NCI-H460 (cell line): ENCODE measurements at places on chromosomes 5 and 9.

DNA sequence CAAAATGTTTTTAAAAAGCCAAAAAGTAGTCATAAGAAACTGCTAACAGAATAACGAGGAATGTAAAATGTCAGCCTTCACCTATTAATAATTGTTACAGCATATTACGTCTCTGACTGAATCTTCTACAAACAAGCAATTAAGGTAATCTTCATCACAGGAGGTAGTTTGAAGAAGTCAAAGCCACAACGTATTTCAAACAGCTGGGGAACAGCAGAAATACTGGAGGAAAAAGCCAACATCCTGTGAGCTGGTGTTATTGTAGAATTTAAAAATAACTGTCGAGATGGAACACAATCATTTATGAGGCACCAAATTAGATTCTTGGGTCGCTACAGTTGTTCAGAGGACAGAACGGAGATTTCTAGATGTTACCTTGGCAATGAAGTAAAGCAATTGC is 450.5 kb downstream of the AGTPBP1 start:
- no peak for DNase-seq

- DNase-seq = no peak
Measured at GRCh38 chr9:2641033-2641432, 19.4 kb downstream of the VLDLR start.

- DNase-seq = no peak
Measured at GRCh38 chr5:132909702-132910101, 36.2 kb downstream of the LEAP2 start.

DNA sequence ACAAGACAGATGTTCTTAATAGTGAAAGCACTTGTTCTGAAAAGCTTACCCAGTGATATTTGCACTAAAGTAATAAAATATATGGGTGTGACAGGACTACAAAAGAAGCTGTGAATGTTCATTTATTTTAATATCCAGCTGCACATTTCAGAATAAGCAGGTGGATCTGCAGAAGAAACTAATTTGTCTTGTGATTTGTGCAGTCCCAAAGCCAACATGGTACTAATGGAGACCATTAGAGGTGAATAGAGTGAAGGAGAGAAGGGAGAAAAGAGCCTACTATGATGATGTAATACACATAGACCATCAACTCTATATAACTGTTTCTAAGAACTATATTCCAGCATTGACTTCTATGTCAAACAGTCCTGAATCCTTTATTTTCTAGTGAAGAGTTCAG is 362.8 kb downstream of the ISL1 start:
- no peak for DNase-seq

DNA sequence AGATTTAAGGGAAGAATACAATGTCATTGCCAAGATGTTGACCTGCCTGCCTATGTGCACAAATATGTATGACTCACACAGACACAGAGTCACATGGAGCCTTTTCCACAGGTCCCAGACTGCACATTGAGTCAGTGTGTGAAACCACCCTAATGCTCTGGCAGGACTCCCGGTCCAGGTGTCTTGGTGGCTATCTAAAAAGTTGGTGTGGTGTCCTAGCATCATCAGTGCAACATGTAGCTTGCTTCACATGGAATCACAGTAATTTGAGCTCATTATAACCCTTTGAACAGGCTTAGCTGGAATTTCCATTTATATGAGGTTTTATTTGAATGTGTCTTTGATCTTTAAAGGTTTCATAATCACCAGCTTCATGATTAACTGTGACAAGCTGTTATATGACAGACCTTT is 10.7 kb downstream of the IFNA5 start:
- peak; percentile 1 for DNase-seq
